HFFc6 (cell line): ENCODE measurements at places on chromosomes 4 and X.
A peak's percentile ranks its signal among the peaks of the same experiment; 100 is the strongest.

GRCh38 chr4:83371235-83371634, 36.6 kb upstream of the HPSE start:
- no peak for DNase-seq

GRCh38 chr4:112994732-112995464, 54.6 kb upstream of the ANK2 start:
- no peak for DNase-seq

DNA sequence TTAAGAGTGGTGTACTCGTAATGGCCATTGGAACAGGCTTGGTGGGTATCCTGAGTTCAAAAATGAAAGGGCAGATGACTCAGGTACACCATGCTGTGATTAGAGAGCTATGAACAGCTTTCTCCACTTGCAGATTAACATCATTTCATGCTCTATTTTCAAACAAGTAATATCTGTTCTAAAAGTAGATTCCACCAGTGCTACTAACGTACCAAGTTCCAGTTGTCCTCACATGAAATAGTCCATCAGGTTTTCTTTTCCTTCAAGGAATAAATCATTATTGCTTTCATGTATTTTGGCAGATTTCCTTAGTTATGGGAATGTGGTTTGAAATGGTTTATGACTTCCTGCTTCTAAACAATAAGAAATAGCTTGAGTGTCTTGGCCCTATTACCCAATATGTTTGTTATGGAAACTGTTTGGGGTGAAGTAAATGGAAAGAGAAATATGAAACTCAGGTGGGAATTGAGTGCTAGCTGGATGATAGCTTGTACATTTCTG, 49.9 kb downstream of the PCDH7 start:
- no peak for DNase-seq

GRCh38 chrX:57951666-57952319, 41.5 kb upstream of the ZXDA start:
- no peak for DNase-seq

DNA sequence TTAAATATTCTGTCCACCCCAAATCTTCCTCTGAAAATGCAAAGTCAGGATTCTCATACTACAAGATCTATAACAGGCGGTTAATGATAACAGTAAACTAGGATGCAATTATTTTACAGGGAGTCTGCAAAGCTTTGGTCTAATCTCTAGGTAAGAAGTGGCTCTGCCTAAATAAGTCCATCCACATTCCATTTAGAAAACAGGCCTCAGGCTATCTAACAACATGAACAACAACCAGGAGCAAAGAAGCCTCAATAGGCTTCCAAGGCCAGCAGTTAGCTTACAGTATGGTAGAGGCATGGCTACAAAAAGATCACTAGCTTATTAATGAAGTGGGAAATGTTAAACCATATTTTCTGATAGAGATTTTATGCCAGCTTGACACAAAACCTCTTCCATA, 6.4 kb downstream of the MAB21L2 start:
- DNase-seq: no peak

- DNase-seq: no peak
Observed at GRCh38 chr4:56871371-56871866, 36.3 kb upstream of the REST start.

GRCh38 chr4:89021684-89022083, 35.3 kb downstream of the FAM13A start:
- no peak for DNase-seq

- DNase-seq: no peak
Observed at GRCh38 chrX:1440506-1440905, 12.2 kb downstream of the ASMTL start.

- peak; percentile 61 for DNase-seq
Observed at GRCh38 chrX:24494647-24495075, 29.6 kb downstream of the PDK3 start.

GRCh38 chrX:129403974-129404669, 119.2 kb downstream of the SMARCA1 start:
- DNase-seq: no peak

DNA sequence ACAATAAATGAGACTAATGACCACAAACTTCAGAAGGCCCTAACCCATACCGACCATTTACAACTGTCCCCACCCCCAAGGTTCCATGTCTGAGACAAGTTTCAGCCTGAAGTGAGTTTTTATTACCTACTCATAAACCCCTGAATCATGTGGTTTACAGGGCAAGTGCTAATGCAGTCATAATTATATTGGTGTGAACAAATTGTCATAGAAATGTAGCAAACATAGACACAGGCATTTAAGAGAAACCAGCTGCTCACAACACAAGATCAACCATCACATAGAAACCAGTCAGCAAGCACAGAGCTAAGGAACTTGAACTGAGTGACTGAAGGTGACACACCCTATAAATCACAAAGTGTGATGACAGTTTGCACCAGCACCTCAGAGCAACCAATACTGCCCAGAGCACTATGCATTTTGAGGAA, 173.8 kb upstream of the MID1 start:
- DNase-seq: no peak

GRCh38 chrX:119062750-119063374, 9.9 kb upstream of the CT47C1 start:
- DNase-seq: no peak

GRCh38 chrX:39830414-39830813, 267.3 kb downstream of the BCOR start:
- no peak for DNase-seq

DNA sequence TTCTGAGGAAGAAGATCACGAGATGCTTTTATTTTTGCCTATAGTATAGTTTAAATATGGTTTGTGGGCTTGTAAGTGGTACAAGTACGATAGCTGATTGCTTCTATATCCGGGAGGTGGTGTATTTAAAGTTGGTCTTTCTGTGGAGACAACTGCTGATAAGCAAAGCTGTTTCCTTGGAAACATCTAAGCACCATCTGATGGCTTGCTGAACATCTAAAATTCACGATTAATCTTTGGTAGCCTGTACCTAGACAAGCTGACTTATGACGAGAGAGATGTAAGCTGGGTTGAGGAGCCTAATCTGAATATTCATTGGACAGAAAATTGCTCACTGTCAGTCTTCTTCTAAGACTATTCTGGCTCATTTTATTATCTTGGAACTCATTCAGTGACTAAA, 74.6 kb upstream of the NWD2 start:
- DNase-seq: no peak

GRCh38 chr4:67658302-67658701, 42.7 kb downstream of the UBA6 start:
- no peak for DNase-seq

DNA sequence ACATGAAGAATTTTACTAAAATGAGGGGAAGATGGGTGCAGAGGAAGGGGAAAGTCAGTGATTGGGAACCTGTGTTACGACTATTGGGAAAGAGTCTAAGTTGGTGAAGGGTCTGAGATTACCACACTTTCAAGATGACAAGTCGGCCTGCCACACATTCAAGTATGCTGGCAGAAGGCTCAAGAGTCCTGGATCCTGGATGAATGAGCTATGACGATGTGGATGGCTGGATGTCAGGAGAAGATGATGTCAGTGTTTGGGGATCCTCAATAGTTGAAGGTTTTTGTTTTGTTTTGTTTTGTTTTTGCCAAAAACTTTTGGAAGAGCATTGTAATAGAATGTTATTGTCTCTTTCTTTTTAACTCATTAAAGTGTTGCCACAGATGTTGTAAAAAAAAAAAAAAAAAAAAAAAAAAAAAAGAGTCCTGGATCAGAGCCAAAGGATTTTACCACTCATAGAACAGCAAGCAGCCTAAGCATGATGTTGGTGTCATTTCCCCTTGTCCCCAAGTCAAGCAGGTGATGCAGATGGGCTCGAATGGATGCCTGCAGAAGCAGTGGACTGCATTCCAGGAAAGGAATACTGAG, 120.6 kb downstream of the REELD1 start:
- DNase-seq: no peak

DNA sequence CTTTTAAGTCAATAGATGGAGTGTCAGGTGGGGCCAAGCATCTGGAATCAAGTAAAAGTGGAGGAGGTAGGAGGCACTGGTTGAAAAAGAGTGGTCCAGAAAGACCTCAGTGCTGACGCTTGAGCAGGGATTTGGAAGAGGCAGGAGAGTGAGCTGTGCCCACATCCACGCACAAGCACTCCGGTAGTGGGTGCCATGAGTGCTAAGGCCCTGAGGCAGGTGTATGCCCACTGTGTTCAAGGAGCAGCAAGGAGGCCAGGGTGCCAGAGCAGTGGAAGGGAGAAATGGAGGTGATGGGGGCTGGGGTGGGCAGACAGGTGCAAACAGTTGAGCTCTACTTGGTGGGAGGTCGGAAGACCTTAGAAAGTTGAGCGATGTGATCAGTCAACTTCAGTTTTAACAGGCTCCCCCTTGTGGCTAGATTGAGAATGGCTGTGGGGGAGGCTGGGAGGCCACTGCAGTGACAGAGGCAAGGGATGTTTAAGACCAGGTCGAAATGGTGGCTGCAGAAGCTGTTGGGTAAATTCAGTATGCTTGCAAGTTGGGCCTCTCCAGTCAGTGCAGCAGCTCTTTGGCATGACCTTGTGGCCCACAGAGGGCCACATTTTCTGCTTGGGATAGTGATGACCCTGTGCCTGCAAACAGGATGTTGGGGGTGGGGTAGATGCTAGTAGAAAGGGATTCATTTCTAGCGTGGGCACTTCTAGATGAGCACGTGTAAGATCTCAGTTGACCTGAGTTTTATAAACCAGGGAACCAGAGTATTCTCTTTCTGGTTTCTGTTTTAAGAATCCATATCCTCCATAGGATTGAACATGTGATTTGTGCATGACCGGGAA, 12.7 kb downstream of the TKTL1 start:
- peak; percentile 28 for DNase-seq

DNA sequence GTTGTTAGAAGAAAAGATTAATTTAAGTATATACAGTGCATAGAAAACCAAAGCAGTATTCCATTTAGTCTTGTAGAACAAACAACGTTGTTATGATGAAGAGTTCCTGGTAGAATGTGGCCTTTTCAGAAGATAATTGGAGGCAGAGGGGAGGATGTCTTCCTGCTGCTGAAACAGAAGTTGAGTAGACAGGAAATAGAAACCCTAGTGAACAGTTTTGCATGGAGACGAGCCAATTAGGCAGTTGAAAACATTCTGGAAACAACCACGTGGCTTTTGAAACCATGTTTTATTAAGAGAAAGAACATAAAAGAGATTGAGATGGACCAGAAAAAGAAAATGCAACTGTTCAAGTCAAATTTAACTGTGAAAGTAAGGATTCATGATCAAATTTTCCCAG, 325.2 kb downstream of the CAMK2D start:
- peak; percentile 71 for DNase-seq

- DNase-seq: peak; percentile 4
Observed at GRCh38 chr4:15982842-15983524, 20.0 kb upstream of the FGFBP2 start.

- DNase-seq: no peak
Observed at GRCh38 chr4:152655272-152656129, 24.3 kb downstream of the TMEM154 start.

GRCh38 chr4:94974773-94975172, 217.0 kb downstream of the BMPR1B start:
- DNase-seq: no peak

- peak; percentile 8 for DNase-seq
Observed at GRCh38 chr4:71732066-71732465, 51.8 kb downstream of the GC start.

- DNase-seq: no peak
Observed at GRCh38 chrX:16215660-16216059, 48.4 kb downstream of the MAGEB17 start.

DNA sequence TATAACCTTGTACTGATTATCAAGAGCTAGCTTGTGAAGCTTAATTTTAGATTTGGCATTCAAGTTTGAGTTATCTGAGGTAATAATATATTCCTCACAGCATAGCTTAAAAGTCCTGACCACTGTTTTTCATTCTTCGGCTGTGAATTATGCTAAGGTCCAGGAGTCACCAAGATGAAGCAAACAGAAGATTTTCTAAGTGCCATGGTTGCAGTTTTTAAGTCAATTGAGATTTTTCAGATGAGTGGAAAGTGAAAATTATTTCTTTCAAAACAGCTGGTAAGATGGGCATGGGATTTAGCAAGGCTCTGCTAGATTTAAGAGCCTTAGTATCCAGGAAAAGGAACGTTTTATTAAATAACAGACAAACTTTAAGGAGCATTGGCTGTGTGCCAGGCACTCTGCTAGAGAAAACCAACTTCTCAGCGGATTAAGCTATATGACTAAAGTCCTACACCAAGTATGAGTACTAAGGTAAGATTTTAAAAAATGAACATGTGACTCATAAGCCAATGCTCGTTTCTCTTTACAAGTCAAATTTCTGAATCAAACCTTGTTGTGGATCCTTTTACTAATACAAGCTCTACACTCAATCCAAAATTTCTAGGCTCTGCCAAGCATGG, 149.9 kb upstream of the IL15 start:
- DNase-seq: peak; percentile 84

GRCh38 chrX:72466493-72466892, 106.2 kb downstream of the HDAC8 start:
- DNase-seq: no peak

DNA sequence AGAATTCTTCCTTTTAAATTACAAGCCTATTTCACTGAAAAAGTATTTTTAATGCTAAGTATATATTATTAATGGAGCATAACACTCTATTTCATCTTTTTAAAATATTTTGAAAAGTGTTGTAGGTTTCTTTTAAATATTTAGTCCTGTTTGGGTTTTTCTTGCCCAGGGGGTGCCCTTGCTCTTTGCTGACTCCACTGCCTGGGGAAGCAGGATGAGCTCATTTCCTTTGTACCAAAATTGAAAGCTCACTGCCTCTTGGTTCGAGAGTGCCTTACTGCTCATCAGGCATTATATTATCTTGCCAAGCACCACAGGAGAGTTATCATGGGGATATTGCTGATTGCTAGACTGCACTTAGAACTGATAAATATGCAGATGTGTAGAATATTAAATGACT, 819.2 kb downstream of the PCDH18 start:
- DNase-seq: no peak

- DNase-seq: peak; percentile 18
Observed at GRCh38 chrX:150897421-150898320, 797 bp downstream of the CD99L2 start.

DNA sequence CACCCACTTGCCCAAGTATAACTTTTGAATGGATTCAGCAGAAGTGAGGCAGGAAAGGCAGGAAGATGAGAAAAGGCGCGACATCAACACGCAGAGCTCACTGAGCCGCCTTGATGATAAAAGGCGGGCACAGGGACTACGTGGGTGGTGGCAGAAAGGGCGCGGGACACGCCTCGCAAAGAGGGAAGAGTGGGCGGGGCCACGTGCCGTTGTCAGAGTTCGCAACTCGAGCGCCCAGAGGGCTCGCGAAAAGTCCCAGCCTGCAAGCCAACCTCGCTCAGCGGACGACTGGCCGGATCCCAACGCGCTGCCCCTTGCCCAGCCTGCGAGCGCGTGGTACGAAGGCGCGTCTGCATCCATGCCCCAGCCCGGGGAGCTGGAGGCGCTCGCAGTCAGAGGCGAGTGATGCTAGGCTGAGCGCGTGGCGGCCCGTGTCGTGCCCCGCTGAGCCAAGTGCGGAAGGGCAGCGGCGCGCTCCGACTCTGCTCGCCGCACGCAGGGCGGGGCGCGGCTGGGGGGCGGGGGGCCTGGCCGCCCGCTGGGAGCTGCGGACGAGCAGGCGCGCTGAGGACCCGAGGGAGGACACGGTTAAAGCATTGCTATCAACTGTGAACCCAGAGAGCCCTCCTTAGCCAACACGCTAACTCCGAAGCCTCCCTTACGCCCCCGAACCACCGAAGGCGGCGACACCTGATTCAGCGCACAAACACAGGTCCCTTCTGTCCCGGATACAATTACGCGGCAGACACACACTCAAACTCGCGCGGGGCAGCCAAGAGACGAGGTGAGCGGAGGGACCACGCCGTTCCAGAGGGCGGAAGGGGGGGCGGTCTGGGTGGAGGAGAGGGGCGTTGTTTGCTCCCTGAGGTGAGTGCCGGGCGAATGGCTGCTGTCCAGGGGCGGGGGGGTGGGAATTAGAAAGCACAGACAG, at the start of gene UGT8:
UGT8 (plus strand) TSS at position 617 of the 931 bp plus-strand sequence. CDS start 24,074 bp downstream, outside the sequence.
- no peak for DNase-seq

GRCh38 chr4:117429061-117429460, 343.7 kb upstream of the TRAM1L1 start:
- DNase-seq: no peak
